ENCODE measurements at places on chromosomes 3 and 15. TPM values are rescaled to one million over a fixed set of nuclear protein-coding genes. Genes with fewer than 3 reads are reported as not detected.

Gene POLQ
- total RNA-seq, result 0.19 TPM

DNA sequence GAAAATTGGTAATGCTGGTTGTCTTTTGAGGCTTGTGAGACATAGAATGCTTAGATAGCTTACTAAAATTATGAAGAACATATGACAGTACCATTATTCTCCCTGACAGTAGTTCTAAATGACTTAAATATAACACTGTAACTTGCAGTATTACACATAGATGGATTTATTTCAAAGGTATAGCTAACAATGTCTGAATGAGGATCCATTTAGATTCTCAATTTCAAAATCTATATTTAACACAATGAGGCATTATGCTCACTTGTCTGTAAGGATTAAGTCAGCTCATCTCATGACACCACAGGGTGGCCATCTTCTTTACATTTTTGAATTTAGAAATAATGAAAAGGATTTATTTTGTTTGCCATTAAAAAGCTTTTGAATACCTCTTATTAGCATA lies 108.4 kb downstream of the CCNL1 start:
- DNase-seq, result no peak

Gene CHL1
- total RNA-seq, result 36.7 TPM

DNA sequence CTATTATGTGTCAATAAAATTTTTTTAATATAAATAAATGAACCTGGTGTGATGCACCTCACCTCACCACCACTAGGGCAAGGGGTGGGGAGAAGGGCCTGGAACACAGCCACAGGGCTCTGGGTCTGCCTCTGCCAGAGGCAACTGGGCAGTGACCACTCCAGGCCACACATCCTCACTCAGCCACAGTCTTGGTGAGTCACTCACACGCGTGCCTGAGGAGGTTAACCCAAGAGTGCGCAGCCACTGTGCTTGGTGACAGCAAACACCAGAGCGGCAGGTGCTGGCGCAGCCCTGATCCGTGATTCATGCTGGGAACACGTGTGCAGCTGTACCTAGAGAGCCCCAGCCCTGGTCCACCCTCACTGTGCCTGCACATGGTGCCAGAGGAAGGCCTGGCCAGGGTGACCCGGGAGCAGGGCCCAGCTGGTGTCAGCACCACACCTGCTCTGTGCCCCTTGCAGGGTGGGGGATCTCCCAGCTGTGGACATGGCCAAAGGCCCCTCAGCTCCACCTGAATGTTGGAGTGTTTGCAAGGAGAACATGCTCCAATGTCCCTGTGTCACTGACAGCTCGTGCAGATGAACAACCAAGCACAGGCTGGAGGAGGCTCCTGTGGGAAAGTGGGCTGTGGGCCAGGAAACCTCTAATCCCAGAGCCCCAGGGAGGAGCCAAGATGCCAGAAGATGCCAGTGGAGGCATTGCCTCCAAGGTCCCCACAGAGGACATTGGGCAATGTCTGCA lies 2.1 kb downstream of the SLC41A3 start:
- DNase-seq, result no peak
